Activated naive CD4-positive, alpha-beta T cell (primary cell): ENCODE measurements at places on chromosomes 12 and 14.

DNA sequence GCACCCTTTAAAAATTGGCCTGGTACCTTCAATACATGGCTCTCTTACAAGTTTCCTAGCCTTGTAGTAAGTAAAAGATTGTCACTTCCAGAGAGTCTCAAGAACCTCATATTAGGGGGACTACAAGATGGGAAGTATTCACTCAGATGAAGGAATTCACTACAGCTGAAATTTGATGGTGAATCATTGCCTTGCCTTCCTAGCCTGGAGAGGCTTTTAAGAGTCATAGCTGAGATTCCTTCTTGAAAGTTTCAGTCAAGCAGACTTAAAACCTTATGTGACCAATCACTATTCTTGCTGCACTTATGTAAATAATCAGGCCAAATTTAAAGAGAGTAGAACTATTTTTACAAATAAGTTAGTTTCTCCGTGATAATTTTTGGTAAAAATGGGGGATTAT lies 451.6 kb downstream of the TRHDE start:
- no peak for DNase-seq

DNA sequence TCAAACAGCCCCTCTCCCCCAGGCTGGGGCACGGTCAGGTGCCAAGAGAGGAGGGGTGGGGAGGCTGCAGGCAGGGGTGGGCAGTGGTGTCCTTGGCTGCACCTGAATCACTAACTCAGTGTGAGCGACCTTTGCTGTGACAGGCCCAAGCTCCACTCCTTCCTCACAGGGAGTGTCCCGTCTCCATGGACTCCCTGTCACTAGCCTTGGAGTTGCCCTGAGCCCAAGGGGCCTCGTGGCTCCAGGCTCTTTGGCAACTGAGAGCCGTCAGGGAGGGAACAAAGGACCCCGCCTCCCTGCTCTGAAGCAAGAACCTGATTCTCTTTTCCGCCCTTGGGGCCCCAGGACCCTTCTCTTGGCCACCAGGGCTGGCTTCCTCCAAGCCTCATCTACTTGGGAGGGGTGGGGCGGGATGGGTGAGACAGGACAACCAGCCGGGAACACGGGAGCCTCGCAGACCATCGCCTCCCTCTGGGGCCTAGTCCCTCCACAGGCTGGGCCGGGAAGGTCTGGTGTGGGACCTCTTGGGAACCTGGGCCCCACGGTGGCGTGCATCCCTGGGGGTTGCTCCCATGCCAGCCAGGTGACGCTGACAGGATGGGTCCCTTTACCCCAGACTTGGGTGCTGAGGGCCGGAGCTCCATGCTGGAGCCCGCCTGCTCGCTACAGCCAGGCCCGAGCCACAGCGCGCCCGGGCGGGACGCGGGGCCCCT lies 935 bp upstream of the ADSS1 start:
- no peak for DNase-seq

GRCh38 chr12:86712425-86712843 lies 456.2 kb upstream of the MGAT4C start:
- DNase-seq, result no peak

DNA sequence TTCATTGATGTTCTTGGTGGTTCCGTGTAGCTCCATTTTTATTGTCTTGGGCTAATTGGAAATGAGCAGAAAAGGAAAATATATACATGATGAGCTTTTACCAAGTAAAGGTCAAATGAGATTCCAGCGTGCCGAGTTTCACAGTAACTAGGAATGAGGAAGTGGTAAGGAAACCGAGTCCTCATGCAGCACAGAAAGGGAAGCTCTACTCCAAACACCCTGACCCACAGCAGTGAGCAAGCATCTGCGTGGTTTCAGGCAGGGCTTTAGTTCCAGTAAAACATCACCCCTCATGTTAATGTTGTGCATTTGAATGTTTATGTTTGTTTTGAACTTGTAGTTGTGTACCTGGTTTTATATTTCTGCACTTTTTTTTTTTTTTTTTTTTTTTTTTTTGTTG lies 208.0 kb downstream of the SLC41A2 start:
- DNase-seq, result no peak

- DNase-seq, result no peak
Observed at GRCh38 chr14:93619176-93619793, 169.0 kb downstream of the PRIMA1 start.

DNA sequence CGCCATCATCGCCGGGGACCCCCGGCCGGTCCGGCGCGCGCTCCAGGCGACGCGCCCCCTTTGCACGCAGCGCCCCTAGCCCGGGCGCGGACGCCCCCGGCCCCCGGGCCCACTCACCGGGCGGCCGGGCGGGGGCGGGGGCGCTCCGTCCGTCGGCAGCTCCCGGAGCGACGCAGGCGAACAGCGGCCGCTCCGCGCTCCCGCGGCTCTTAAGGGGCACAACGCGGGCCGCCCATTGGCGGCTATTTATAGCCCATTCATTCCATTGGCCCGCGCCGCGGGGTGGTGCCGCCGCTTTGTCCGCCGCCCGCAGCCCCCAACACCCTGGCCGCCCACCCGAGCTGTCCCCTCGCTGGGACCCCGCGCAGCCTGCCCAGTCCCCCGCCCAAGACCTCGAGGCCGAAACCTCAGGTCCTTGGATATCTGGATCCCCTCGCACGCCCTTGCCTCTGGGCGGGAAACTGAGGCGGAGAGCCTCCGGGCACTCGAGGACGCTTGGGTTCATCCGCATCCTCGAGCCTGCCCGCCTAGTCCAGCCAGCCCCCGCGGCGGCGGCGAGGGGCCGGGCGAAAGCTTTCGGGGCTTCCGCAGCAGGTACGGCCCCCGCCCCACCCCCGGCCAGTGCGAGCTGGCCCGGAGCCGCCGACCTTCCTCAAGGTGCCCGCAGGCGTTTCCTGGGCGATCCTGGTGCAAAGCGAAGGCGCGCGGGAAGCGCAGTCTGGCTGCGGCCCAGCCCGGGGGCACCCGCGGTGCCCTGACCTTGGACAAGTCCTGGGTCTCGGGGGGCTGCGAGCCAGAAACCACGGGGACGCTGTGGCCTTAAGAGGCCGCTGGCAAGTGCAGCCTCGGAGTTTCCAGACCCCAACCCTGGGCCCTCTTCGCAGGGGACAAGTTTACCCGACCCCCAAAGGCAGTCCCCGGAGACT lies at the start of gene CKB:
Gene CKB, minus strand, starts transcription at position 182 of the 926 bp plus-strand sequence. CDS start 337 bp downstream, outside the sequence.
- DNase-seq, result no peak

DNA sequence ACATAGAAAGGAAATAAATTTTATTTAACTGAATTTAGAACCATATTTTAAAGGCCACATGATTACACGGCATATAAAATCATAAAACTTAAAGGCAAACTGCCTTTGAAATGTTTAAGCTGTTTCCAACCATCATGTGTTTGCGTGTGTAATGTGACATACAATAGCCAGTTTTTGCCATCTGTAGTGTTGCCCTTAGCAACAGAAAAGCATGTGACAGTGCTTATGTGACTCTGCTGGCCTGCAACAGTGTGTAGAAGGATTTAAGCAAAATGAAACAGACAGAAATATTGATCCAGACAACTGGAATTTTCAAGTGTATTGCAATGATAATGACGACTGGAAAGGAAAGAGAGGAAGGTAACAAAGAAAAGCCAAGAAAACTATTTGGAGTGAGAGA lies 49.5 kb downstream of the TSPAN19 start:
- DNase-seq, result no peak

- DNase-seq, result no peak
Observed at GRCh38 chr14:60025571-60025970, 66.2 kb upstream of the PCNX4 start.

DNA sequence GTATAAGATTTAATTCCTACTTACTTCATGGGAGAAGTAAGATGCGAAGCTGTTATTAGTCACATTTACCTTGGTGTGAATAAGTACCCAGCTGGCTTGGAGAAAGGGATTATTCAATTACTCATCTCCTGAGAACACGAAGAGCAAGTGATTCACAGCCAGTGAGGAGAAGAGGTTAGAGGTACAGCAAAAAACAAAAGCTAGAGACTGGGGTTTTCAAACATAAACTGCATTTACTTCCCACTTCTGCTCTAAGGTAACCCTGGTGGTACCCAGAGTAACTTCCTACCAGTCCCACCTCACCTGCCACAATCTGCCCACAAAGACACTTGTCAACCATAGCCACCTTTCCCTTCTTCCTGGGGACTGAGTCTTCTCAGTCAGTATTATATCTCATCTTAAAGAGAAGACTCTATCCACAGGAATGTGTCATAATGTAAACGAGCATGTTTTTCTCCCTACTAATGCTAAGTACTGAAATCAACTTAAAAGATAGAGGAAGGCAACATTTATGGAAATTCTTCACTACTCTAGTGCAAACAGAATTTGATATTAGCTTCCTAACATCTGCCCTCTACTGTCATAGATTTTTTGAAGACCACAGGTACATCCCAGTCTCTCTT lies 6.0 kb upstream of the IL22 start:
- no peak for DNase-seq

GRCh38 chr12:44649693-44650092 lies 226.4 kb downstream of the NELL2 start:
- DNase-seq, result no peak

DNA sequence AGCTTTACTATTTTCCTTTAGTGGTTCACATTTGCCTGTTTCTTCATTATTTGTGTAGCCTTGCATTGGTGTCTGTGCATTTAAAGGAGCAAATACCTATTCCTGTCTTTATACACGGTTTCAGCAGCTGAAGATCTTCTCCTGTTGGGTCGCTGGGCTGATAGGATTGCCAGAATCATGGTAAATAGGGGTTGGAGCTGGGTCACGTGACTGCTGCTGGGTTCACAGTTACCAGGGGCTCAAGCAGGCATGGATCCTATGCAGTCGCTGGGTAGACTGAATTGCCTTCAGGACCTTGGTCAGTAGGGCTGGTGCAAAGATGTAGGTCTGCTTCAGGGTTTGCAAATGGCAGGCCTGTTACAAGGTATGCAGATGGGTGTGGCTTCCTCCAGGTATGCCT lies 398.4 kb downstream of the RPS29 start:
- no peak for DNase-seq

- no peak for DNase-seq
Observed at GRCh38 chr14:78782551-78782950, 612.4 kb downstream of the NRXN3 start.

DNA sequence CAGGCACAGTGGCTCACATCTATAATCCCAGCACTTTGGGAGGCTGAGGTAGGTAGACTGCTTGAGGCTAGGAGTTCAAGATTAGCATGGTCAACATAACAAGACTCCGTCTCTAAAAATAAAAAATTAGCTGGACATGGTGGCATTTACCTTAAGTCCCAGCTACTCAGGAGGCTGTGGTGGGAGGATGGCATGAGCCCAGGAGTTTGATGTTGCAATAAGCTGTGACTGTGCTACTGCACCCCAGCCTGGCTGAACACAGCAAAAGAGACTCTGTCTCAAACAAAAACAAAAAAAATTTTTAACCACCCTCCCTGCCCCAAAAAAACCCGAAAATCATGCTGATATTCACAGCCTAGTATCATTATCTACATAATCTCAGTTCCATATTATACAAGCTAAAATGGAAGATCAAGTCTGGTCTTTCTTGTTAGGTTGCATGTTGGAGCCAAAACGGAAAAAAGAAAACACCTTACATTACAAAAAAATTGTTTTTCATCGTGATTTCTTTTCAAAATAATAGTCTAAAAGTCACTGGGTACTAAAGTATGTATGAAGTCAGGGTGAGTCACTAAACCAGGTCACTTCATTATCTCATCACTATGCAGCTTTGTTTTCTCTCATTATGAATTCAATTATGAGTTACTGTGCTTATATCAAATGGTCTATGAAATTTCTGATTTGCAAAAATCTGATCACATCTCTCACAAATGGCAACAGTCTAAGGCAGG lies 13.8 kb downstream of the GXYLT1 start:
- no peak for DNase-seq

DNA sequence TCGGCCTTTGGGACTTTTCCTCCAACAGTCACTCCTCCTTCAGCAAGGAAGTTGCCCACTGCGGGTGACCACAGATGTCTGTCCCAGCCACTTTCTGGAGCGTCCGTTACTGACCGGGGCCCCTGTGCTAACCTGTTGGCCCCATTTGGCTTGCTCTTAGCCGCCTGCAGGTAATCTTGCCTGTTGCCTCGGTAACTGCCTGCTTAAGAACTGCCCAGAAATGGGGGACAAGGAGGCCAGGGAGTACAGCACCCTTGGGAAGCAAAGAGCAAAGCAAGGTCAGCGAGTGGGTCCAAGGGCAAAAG lies 338.8 kb upstream of the SFSWAP start:
- DNase-seq, result no peak

GRCh38 chr14:67186789-67187584 lies 2.3 kb upstream of the GARIN2 start:
- no peak for DNase-seq

DNA sequence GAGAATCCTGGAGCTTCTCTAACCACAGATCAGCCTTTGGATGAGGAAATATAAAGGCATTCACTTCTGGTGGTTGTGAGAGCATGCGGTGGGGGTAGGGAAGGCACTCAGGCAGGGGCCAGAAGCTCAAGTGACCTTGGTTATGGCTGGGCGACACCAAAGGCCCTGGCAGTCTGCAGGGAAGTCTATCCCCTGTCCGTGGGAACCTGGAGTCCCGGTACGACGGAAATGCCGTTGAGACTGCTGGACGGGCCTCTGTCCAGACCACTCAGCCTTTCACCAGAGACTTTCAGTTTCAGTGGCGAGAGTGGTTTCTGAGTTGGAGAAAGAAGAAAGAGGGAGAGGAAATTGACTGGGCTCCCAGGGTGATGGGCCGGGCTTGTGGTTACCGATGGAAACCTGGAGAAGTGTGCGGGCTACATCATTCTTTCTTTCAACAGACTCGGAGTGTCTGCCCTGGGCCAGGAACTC lies 20.9 kb downstream of the ISCA2 start:
- DNase-seq, result no peak

GRCh38 chr14:41303506-41303905 lies 303.2 kb upstream of the LRFN5 start:
- no peak for DNase-seq

DNA sequence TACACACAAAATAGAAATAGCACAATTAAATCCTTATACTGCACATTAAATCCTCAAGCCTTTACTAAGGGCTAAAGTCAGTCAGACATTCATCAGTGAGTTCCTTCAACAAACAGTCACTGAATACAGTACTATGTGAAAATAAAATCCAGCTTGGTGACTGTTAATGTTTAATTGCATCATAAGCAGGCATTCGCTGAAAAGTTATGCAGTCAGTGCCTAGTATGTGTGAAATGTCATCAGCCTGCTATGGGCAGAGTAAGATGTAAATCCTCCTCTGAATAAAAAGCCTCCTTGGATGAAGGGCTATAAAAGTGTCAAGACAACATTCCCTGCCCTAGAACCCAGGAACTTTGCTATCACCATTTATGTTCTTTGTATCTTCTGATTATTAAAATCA lies 116.4 kb downstream of the PRICKLE1 start:
- no peak for DNase-seq
